ENCODE measurements at places on chromosomes 7 and 10. TPM values are rescaled to one million over a fixed set of nuclear protein-coding genes. Genes with fewer than 3 reads are reported as not detected.

IFIT1 gene
- 6.0 TPM for total RNA-seq

CRPPA gene
- total RNA-seq: 2.9 TPM

CDC123 gene
- total RNA-seq: 81.5 TPM

ABCA13 gene
- 0.60 TPM for total RNA-seq

GCK gene
- 6.7 TPM for total RNA-seq

PDE1C gene
- total RNA-seq: 8.5 TPM

MNX1 gene
- total RNA-seq: 14.9 TPM

MMP21 gene
- total RNA-seq: not detected

BLNK gene
- total RNA-seq: 59.8 TPM

ACBD7 gene
- 0.76 TPM for total RNA-seq

AP5Z1 gene
- total RNA-seq: 53.2 TPM

- no peak overlapping the region for H3K4me3 ChIP-seq
- DNase-seq: no peak
- H3K4me1 ChIP-seq: no peaks in the 10 kb centered on the region
Measured at GRCh38 chr10:35140727-35141126, 14.1 kb downstream of the CREM start.

DNA sequence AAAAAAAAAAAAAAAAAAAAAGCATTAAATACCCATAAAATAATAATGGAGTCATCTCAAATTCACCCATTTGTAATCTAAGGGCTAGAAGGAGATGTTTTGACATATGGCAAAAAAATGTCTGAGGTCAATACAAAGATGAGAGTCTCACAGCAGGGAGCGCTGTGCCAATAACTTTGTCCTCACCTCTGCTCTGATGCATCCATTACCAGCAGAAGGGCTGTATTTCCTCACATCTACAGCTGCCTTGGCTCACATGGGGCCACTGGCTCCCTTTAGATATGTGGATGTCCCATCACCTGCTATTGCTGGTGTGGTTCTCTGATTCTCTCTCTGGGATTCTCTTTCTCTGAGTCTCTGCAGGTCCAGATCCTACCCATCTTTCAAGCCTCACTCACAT is 90.3 kb upstream of the FAM133B start:
- no peaks in the 10 kb centered on the region for H3K27me3 ChIP-seq
- H3K4me1 ChIP-seq: peaks cover 20% of the 10 kb centered on the region
- peaks cover 9% of the 10 kb centered on the region for H3K36me3 ChIP-seq
- no peak for DNase-seq
- H3K4me3 ChIP-seq: no peak overlapping the region

DNA sequence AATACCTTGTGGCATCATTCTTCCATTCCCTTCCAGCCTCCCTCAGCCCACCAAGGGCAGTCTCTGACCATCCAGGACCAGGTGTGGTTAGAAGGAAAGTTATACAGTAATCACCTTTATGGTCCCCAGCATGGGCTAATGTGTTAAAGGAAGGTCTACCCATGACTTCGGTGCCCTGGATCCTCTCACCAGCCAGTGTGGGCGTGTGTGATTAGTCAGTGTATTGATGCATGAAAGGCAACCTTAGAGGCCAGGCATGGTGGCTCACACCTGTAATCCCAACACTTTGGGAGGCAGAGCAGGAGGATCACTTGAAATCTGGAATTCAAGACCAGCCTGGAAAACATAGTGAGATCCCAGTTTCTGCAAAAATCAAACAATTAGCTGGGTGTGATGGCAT is 88.9 kb downstream of the APBB1IP start:
- H3K4me1 ChIP-seq: peaks cover 8% of the 10 kb centered on the region
- H3K27ac ChIP-seq: no peak overlapping the region
- DNase-seq: no peak
- H3K27me3 ChIP-seq: no peaks in the 10 kb centered on the region

- peaks cover 12% of the 10 kb centered on the region for H3K27me3 ChIP-seq
- H3K4me3 ChIP-seq: peak overlapping the region; percentile 88
- H3K36me3 ChIP-seq: no peaks in the 10 kb centered on the region
- peaks cover 39% of the 10 kb centered on the region for H3K4me1 ChIP-seq
Measured at GRCh38 chr7:128405471-128406313, 4.1 kb downstream of the IMPDH1 start.

DNA sequence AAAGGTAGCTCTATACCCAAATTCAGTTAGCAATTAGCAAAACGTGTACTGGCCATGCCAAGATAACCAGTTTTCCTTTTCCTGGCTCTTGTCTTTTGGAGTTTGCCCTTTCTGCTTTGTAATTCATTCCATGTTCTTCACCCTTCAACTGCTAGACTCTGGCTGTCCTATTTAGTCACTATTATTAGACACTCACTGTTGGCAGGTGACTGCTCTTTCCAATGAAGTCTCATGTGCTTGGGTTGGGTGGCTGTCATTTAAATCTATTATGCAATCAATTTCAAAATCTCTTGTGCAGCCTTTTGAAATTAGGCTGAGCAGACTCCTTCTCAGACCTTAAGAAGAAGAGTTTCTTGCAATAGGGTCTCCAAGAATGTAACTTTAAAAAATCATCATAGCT is 266.5 kb downstream of the GPR158 start:
- H3K36me3 ChIP-seq: no peaks in the 10 kb centered on the region
- H3K27me3 ChIP-seq: no peaks in the 10 kb centered on the region
- H3K4me3 ChIP-seq: no peak overlapping the region

DNA sequence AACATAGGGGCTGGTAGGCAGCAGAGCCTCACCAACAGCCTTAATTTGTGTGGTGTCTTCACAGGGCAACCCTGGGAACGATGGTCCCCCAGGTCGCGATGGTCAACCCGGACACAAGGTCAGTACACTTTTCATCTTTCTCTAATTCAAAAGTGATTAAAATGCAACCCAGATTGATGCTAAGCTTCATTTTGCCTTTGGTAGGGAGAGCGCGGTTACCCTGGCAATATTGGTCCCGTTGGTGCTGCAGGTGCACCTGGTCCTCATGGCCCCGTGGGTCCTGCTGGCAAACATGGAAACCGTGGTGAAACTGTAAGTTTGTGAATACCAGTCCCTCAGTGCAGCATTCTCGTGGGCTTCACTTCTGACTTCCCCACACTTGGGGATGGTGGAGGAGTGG is 30.9 kb downstream of the COL1A2 start:
- no peaks in the 10 kb centered on the region for H3K27me3 ChIP-seq
- no peaks in the 10 kb centered on the region for H3K4me1 ChIP-seq
- DNase-seq: no peak
- H3K4me3 ChIP-seq: no peak overlapping the region

DNA sequence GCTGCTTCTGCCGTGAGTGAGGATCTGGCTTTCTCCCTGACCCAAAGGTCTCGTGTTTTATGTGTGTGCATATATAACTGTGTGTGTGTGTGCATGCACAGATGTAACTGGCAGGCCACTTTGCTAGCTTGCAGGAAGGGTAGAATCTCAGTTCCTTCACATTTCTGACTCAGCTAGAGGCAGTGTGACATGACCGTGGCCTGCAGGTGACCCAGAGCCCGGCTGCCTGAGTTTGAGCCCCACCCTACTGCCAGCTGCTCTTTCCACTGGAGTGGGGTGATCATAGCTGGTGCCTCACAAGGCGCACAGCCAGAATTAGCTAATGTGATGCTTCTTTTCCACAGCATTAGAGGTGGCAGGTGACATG is 9.3 kb upstream of the MYL7 start:
- H3K4me1 ChIP-seq: peaks cover 19% of the 10 kb centered on the region
- no peaks in the 10 kb centered on the region for H3K36me3 ChIP-seq
- peaks cover 8% of the 10 kb centered on the region for H3K27me3 ChIP-seq
- H3K27ac ChIP-seq: peak overlapping the region; percentile 46

DNA sequence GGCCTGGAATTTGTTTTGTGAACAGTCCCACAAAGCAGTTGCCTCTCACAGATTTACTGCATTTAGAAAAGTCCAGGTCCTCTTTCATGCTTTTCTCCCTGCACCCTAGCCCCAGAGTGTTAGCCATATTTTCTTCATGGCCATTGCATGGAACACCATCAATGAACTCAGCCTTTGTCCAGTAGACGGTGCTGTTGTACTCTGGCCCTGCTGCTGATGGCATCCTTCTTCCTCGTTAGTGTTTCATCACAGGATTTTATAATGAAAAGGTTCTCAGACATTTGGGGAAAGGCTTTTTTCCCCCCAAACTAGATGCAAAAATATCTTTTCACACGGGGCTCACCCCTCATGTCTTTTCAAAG is 93.0 kb upstream of the SLC25A13 start:
- no peak overlapping the region for H3K4me3 ChIP-seq
- H3K36me3 ChIP-seq: no peaks in the 10 kb centered on the region
- no peak overlapping the region for H3K27ac ChIP-seq
- no peak for DNase-seq

GRCh38 chr10:94092848-94093247 is 99.1 kb downstream of the PLCE1 start:
- no peaks in the 10 kb centered on the region for H3K36me3 ChIP-seq
- H3K4me3 ChIP-seq: no peak overlapping the region
- peaks cover 3% of the 10 kb centered on the region for H3K27me3 ChIP-seq
- DNase-seq: no peak

DNA sequence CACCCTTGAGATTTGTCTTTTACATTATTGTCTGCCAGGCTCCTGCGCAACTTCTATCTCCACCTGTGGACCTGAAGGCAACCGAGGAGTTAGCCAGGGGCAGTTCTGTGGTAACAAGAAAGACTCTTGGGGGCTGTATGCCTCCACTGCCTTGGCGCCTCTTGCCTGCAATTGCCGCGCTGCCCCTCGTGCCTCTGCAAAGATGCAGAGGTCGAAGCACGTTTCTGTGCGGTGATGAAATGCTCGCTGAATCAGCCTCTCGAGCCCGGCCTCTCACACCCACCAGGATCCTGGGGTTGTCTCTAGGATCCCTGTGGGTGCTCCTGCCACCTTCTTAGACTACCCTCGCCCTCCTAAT is 486 bp upstream of the LHFPL3 start:
- peaks cover 9% of the 10 kb centered on the region for H3K4me1 ChIP-seq
- no peak for DNase-seq
- H3K27ac ChIP-seq: no peak overlapping the region
- no peaks in the 10 kb centered on the region for H3K36me3 ChIP-seq

DNA sequence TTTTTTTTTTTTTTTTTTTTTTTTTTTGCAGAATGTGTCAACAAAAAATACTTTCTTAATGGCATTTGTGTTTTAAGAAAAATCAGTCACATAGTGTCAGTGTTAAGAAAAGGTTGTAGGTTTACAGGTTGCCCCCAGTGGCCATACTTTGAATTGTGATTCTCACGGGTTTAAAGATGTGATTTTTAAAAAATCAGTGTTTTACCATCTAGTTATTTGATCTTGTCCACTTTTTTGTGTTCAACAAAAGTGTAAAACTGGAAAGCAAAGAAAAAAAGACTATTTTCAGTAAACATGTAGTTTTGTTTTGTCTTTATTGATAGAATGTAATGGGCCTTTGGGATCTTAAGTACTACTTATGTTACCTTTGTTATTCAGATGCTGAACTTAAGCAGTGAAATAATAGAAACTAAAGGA is 25.7 kb downstream of the SUV39H2 start:
- no peak overlapping the region for H3K27ac ChIP-seq
- no peaks in the 10 kb centered on the region for H3K27me3 ChIP-seq
- peaks cover 55% of the 10 kb centered on the region for H3K36me3 ChIP-seq

GRCh38 chr7:86937363-86937878 is 122.0 kb downstream of the ELAPOR2 start:
- H3K36me3 ChIP-seq: peaks cover 20% of the 10 kb centered on the region
- no peaks in the 10 kb centered on the region for H3K27me3 ChIP-seq
- no peak for DNase-seq
- no peak overlapping the region for H3K27ac ChIP-seq

- no peaks in the 10 kb centered on the region for H3K36me3 ChIP-seq
- peak overlapping the region; percentile 66 for H3K27ac ChIP-seq
- peaks cover 7% of the 10 kb centered on the region for H3K27me3 ChIP-seq
- H3K4me1 ChIP-seq: peaks cover 27% of the 10 kb centered on the region
- DNase-seq: no peak
Measured at GRCh38 chr7:143407287-143408251, 1.1 kb downstream of the EPHA1 start.

- no peaks in the 10 kb centered on the region for H3K4me1 ChIP-seq
- H3K27me3 ChIP-seq: no peaks in the 10 kb centered on the region
- H3K4me3 ChIP-seq: no peak overlapping the region
- H3K27ac ChIP-seq: no peak overlapping the region
Measured at GRCh38 chr7:85608804-85609203, 421.9 kb upstream of the SEMA3D start.

DNA sequence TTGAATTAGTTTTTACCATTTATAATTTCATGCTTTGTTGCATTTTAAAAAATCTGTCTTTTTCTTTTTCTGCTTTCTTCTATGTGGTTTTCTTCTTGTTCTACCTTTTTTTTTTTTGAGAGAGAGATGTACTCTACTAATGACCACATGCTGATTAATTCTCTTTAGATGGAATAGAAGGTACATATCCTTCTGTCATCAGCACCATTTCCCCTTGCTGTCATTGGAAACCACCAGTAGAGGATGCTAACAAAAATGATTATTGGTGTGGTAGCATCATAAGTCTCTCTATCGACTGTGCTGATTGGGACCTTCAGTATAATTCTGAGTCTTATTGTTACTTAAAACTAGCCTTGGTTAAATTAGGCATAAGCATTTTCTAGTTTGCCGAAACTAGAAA is 3.6 kb downstream of the ZEB1 start:
- peaks cover 69% of the 10 kb centered on the region for H3K27me3 ChIP-seq
- no peak overlapping the region for H3K27ac ChIP-seq
- peak overlapping the region; percentile 50 for H3K4me3 ChIP-seq
- no peak for DNase-seq
- peaks cover 14% of the 10 kb centered on the region for H3K4me1 ChIP-seq
- H3K36me3 ChIP-seq: no peaks in the 10 kb centered on the region

DNA sequence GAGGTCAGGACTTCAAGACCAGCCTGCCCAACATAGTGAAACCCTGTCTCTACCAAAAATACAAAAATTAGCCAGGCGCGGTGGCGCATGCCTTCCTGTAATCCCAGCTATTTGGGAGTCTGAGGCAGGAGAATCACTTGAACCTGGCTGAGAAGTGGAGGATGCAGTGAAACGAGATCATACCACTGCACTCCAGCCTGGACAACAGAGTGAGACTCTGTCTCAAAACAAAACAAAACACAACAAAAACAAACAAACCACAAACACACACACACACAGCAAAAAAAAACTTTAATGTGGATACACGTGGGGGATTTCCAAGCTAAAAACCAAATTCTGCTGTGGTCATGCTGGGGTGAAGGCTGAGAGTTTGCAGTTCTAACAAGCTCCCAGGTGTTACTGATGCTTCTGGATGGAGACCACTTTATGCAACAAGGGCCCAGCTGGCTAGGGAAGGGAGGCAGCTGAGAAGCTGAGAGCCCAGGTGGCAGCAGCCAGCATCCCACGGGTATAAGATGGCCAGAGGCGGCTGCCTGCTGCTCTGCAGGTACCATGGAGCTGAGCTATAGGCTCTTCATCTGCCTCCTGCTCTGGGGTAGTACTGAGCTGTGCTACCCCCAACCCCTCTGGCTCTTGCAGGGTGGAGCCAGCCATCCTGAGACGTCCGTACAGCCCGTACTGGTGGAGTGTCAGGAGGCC is at the start of gene ZP3:
Gene ZP3, plus strand, starts transcription at position 538 of the 699 bp plus-strand sequence. Its CDS starts 15 bp downstream, at position 553.
- H3K4me1 ChIP-seq: peaks cover 16% of the 10 kb centered on the region
- H3K4me3 ChIP-seq: peak within 1 kb of the TSS; percentile 43
- DNase-seq: no peak
- no peaks in the 10 kb centered on the region for H3K36me3 ChIP-seq
- H3K27me3 ChIP-seq: no peaks in the 10 kb centered on the region
